Body of pancreas (tissue), 4 donors: ENCODE measurements at places on chromosomes 16 and 17. TPM values are rescaled to one million over a fixed set of nuclear protein-coding genes. Genes with fewer than 3 reads are reported as not detected.

DNA sequence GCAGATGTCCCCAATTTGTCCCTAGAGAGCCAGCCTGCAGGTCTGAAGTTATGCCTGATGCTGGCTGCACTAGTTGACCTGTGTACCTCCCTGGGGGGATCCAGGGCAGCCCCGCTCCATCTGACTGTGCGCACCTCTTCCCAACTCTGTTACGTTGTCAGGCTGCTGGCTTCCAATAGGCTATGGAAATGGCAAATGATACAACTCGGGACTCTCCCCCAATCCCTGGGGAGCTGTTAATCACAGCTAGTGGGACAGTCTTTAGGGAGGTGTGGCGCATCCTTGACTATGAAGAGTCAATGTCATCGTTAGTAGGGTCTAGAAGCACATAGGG, 30.1 kb downstream of the GPRC5B start:
- H3K36me3 ChIP-seq, result no peaks in the 10 kb centered on the region
- H3K4me3 ChIP-seq, result no peak overlapping the region
- H3K27ac ChIP-seq, result no peak overlapping the region
- H3K4me1 ChIP-seq, result no peaks in the 10 kb centered on the region

GRCh38 chr17:5565808-5566207, 18.5 kb downstream of the NLRP1 start:
- H3K4me1 ChIP-seq, result no peaks in the 10 kb centered on the region
- no peak overlapping the region for H3K4me3 ChIP-seq
- no peaks in the 10 kb centered on the region for H3K36me3 ChIP-seq
- DNase-seq, result no peak
- H3K27me3 ChIP-seq, result no peaks in the 10 kb centered on the region
- no peak overlapping the region for H3K27ac ChIP-seq

GRCh38 chr17:76670020-76670717, 26.6 kb upstream of the ST6GALNAC1 start:
- no peaks in the 10 kb centered on the region for H3K27me3 ChIP-seq
- no peak overlapping the region for H3K4me3 ChIP-seq
- DNase-seq, result peak; percentile 88

GRCh38 chr16:19810817-19811731, 73.6 kb downstream of the GPRC5B start:
- peaks cover 60% of the 10 kb centered on the region for H3K4me1 ChIP-seq
- no peaks in the 10 kb centered on the region for H3K36me3 ChIP-seq
- H3K27ac ChIP-seq, result peak overlapping the region; percentile 88
- no peak for DNase-seq
- no peaks in the 10 kb centered on the region for H3K27me3 ChIP-seq

DNA sequence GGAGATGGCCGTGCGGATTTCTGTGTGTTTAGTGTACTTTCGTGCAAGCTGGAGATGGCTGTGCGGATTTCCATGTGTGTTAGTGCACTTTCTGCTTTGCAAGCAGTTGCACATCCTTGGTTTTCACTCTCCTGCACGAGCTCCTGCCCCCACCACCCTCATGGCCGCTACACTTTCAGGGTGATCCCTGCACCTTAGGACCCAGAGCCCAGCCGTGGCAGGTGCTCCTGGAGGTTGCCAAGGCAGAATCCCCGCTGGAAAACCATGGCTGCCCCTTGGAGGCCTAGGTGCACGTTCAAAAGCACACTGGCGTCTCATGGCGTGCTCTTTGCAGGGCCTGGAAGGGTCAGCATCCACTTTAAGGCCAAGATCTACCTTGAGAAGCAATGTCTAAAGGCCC, 311.0 kb upstream of the TNRC6C start:
- no peak for DNase-seq
- H3K4me3 ChIP-seq, result no peak overlapping the region
- H3K36me3 ChIP-seq, result no peaks in the 10 kb centered on the region

GRCh38 chr17:30819971-30820705, 4.4 kb downstream of the CRLF3 start:
- peaks cover 8% of the 10 kb centered on the region for H3K4me1 ChIP-seq
- no peak for DNase-seq
- H3K27ac ChIP-seq, result no peak overlapping the region
- no peaks in the 10 kb centered on the region for H3K27me3 ChIP-seq

DNA sequence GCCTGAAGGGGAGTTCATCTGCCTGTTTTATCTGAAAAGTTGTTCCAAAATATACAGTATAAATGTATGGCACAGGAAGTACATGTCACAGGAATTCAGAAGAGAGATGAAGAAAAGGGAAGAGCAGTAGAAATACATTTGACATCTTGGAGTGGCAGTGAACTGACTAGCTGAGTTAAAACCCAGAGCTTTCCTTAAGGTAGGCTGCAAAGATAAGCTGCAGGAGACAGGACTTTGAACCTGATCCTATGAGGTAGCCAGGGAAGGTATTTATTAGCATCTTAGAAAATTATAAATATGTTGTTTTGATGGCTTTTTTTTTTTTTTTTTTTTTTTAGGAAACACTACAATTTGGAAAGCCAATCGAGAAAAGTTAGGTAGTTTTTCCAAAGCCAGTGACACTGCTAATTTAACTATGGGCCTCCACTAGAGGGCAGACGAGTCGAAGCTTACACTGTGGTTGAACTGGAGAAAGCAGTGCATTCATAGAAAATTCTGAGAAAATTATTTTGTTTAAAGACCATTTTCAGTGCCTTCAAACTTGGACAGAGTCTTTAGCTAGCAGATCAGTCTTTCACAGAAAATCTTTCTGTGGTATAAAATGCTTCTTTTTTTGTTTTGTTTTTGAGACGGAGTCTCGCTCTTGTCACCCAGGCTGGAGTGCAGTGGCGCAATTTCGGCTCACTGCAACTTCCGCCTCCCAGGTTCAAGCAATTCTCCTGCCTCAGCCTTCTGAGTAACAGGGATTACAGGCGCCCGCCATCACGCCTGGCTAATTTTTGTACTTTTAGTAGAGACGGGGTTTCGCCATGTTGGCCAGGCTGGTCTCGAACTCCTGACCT, 122.3 kb downstream of the SSH2 start:
- no peak overlapping the region for H3K27ac ChIP-seq
- no peaks in the 10 kb centered on the region for H3K36me3 ChIP-seq
- no peak overlapping the region for H3K4me3 ChIP-seq
- H3K27me3 ChIP-seq, result no peaks in the 10 kb centered on the region
- no peaks in the 10 kb centered on the region for H3K4me1 ChIP-seq

DNA sequence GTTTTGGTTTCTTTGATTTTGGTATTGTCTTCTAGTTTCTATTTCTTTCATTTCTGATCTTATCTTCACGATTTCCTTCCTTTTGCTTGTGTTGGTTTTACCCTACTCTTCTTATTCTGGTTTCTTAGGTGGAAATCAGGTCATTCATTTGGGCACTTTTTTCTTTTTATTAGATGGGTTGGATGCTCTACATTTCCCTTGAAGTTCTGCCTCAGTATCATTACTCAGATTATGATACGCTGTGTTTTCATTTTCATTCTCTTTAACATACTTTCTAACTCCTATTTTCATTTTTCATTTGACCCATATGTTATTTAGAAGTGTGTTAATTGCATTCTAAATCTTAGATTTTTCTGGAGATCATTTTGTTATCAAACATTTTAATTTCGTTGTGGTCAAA, 108.6 kb downstream of the IRF8 start:
- no peaks in the 10 kb centered on the region for H3K4me1 ChIP-seq
- no peak for DNase-seq
- no peaks in the 10 kb centered on the region for H3K27me3 ChIP-seq
- no peak overlapping the region for H3K27ac ChIP-seq
- no peaks in the 10 kb centered on the region for H3K36me3 ChIP-seq
- H3K4me3 ChIP-seq, result no peak overlapping the region

DNA sequence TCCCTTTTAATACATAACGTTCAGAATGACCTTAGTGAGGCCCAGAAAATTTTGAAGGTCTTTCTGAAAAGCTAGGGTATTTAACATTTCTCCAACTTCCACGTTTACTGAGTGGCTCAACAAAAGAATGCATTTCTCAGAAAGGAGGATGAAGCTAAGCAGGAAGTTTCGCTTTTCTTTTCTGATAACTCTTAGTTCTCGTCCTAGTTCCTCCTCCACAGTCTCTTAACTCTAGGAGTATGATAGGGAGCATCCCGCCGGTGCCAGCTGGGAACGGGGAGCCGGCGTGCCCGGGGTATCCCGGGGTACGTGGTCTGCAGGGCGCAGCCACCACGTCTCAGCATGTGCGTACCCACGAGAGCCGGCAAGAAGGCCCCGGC, 363 bp downstream of the KARS1 start:
- peaks cover 49% of the 10 kb centered on the region for H3K4me1 ChIP-seq
- DNase-seq, result no peak
- no peaks in the 10 kb centered on the region for H3K27me3 ChIP-seq

DNA sequence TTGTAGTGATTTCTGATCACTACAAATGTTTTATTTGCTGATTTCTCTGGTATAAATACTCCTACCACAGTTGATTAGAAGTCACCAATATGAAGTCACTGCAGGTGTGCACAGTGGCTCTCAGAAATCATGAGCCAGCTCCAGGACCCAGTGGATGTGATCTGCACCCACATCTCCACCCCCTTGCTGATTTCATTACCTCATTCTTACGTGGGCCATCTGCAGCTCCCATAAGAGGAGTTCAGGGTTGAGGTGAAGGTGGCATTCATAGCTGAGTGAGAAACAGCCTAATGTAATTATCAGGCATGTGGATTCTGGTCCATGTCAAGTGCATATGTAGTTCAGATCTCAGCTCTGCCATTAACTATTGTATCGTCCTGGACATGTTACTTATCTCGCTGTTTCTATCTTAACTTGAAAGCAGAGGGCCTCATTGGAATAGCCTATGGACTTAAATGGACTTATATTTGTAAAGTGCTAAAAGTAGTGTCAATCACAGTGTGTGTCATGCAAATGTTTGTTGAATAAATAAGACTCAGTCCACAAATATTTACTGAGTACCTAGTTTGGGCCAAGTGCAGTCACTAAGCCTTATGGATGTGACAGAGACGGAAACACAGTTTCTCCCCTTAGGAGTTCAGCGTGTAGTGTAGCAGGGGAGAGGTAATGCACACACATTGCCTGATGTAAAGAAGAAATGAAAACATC, 40.7 kb upstream of the ZKSCAN2 start:
- no peak overlapping the region for H3K4me3 ChIP-seq
- H3K27me3 ChIP-seq, result no peaks in the 10 kb centered on the region
- no peaks in the 10 kb centered on the region for H3K36me3 ChIP-seq
- no peak overlapping the region for H3K27ac ChIP-seq
- no peak for DNase-seq

GRCh38 chr17:29162909-29163341, 17.3 kb downstream of the MYO18A start:
- no peaks in the 10 kb centered on the region for H3K36me3 ChIP-seq
- H3K4me1 ChIP-seq, result peaks cover 32% of the 10 kb centered on the region
- H3K27me3 ChIP-seq, result no peaks in the 10 kb centered on the region
- no peak overlapping the region for H3K27ac ChIP-seq

DNA sequence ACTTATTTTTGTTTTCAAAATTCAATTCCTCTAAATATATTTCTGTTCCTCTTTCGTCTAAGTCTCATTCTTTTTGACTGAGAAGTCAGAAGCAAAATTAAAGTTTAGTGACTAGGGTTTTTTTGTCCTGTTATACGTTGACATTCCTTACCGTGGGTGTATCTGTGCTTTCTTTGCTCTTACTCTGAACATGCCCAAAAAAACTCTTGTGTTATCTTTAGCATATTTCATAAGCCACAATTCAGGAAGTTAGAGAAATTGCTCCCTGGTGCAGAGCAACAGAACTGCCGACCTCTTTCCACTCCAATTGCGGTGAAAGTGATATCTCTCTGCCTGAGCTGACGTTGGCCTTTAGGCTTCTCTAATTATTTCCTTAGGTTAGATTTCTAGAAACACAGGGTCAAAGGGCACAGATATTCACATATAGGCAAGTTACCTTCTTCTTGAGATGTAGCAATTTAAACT, 65.7 kb downstream of the CENPV start:
- no peaks in the 10 kb centered on the region for H3K36me3 ChIP-seq
- H3K4me1 ChIP-seq, result peaks cover 12% of the 10 kb centered on the region
- peak overlapping the region; percentile 4 for H3K27ac ChIP-seq
- no peak for DNase-seq
- no peaks in the 10 kb centered on the region for H3K27me3 ChIP-seq

DNA sequence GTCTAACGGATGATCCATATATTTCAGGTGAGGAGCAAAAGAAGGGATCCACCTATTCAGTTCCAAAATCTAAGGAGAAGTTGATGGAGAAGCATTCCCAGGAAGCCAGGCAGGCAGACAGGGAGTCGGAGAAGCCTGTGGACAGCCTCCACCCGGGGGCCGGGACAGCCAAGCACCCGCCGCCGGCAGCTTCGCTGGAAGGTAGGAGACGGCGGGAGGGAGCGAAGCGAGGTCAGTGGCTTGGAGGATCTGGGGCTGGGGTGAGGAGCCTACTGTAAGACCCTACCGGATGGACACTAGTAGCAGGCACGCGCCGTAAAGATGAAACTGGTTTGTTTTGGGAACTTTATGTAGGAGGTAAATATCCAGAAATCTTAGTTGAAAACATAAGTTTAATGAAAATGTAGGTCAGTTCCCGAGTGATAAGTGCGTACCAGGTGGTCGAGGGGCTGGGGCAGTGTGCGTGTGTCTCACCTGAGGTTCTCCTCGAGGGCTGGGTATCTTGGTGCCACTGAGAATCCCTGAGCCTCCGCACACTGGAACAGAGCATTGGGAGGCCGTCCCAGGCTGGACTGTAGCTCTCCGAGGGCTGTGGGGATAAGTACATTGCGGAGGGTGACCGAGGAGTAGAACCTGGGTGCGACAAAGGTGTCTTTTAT, 714 bp downstream of the SPATA33 start:
- no peaks in the 10 kb centered on the region for H3K36me3 ChIP-seq
- peak overlapping the region; percentile 75 for H3K4me3 ChIP-seq
- H3K27me3 ChIP-seq, result no peaks in the 10 kb centered on the region
- H3K4me1 ChIP-seq, result peaks cover 31% of the 10 kb centered on the region
- no peak overlapping the region for H3K27ac ChIP-seq
- no peak for DNase-seq

GRCh38 chr16:10871157-10871991, 5.6 kb upstream of the CIITA start:
- no peaks in the 10 kb centered on the region for H3K36me3 ChIP-seq
- DNase-seq, result peak; percentile 96
- no peak overlapping the region for H3K4me3 ChIP-seq
- H3K27me3 ChIP-seq, result no peaks in the 10 kb centered on the region
- peak overlapping the region; percentile 87 for H3K27ac ChIP-seq

- no peaks in the 10 kb centered on the region for H3K36me3 ChIP-seq
- no peaks in the 10 kb centered on the region for H3K4me1 ChIP-seq
Measured at GRCh38 chr16:1387331-1387730, 27.2 kb downstream of the UNKL start.

Gene IL21R
- total RNA-seq, result 0.26 TPM

Gene FADS6
- not detected for total RNA-seq

Gene GGT6
- total RNA-seq, result 85.7 TPM

Gene SLC6A2
- total RNA-seq, result not detected

Gene FLYWCH2
- total RNA-seq, result 23.6 TPM

Gene DPEP3
- not detected for total RNA-seq
